ENCODE measurements at places on chromosomes 6 and 20. TPM values are rescaled to one million over a fixed set of nuclear protein-coding genes. Genes with fewer than 3 reads are reported as not detected.

- H3K36me3 ChIP-seq, result no peaks in the 10 kb centered on the region
- H3K4me3 ChIP-seq, result no peak overlapping the region
- no peak overlapping the region for H3K27ac ChIP-seq
Measured at GRCh38 chr20:48578397-48579098, 249.3 kb downstream of the PREX1 start.

Gene PAK5
- not detected for total RNA-seq

Gene ELOVL4
- total RNA-seq, result 1.4 TPM

DNA sequence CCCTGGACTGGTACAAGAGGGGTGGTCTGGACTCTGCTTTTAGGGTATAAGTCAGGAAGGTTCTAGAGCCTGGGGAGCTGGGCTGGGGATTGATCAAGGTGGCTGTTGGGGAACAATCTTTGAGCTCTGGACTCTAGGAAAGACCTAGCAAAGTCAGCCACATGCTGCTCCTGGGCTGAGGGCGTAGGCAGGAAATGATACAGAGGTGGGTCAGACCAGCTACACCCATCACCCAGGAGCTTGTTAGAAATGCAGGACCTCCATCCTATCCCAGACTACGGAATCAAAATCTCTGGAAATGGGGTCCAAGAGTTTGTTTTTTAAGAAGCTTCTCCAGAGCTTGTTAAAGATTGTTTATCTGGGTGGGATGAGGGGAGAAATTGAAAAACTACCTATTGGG, 9.4 kb downstream of the ADTRP start:
- H3K4me1 ChIP-seq, result no peaks in the 10 kb centered on the region
- no peaks in the 10 kb centered on the region for H3K36me3 ChIP-seq
- H3K27ac ChIP-seq, result no peak overlapping the region
- H3K27me3 ChIP-seq, result no peaks in the 10 kb centered on the region
- DNase-seq, result no peak
- no peak overlapping the region for H3K4me3 ChIP-seq

Gene ANKRD66
- total RNA-seq, result not detected

Gene ULBP1
- 0.31 TPM for total RNA-seq

GRCh38 chr6:15630202-15630601, 32.6 kb downstream of the DTNBP1 start:
- no peak overlapping the region for H3K4me3 ChIP-seq
- H3K36me3 ChIP-seq, result no peaks in the 10 kb centered on the region
- no peaks in the 10 kb centered on the region for H3K27me3 ChIP-seq
- no peak overlapping the region for H3K27ac ChIP-seq
- H3K4me1 ChIP-seq, result no peaks in the 10 kb centered on the region

GRCh38 chr6:113690281-113691259, 166.6 kb upstream of the MARCKS start:
- DNase-seq, result no peak
- H3K4me3 ChIP-seq, result no peak overlapping the region
- H3K27ac ChIP-seq, result no peak overlapping the region
- H3K27me3 ChIP-seq, result no peaks in the 10 kb centered on the region
- H3K36me3 ChIP-seq, result no peaks in the 10 kb centered on the region
